ENCODE measurements at places on chromosomes 6 and 20.

GRCh38 chr20:45970646-45971424 is 1.2 kb downstream of the ZNF335 start:
- DNase-seq = no peak

- no peak for DNase-seq
These were observed 6.6 kb downstream of the NAPB start for GRCh38 chr20:23414526-23415188.

- no peak for DNase-seq
These were observed 330.7 kb downstream of the COL12A1 start for GRCh38 chr6:74875193-74875592.

DNA sequence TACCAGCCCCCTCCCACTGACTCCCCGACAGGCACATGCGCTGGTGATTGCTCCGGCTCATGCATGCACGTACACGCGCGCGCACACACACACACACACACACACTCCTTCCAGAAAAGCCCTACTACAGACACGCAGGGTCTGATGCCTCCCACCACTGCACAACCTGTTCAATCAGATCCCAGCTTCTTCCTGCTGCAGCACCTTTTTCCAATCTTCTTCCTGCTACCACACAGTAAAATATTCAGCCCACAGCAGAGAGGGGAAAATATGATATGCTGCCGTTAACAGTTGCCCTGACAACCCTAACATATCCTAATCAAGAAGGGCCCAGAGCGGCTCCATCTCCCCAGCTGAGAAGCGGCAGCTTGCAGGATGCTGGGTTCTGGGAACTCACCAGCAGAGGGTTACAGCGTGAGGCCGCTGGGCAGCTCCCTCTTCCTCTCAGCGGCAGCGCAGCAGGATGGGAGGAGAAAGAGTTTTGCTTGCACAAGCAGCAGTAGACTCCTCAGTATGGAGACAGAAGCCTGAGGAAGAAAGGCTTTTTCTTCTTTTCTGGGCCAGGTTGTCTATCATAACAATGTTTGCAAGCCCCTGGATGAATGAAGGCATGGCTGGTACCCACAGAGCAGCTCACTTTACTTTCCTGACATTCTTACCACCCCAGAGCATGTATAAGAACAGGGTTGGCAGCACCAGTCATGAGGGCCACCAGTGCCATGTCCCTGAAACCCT is 23.9 kb downstream of the MAP7 start:
- DNase-seq = peak; percentile 31

GRCh38 chr20:24206995-24207394 is 218.4 kb upstream of the GGTLC1 start:
- no peak for DNase-seq

DNA sequence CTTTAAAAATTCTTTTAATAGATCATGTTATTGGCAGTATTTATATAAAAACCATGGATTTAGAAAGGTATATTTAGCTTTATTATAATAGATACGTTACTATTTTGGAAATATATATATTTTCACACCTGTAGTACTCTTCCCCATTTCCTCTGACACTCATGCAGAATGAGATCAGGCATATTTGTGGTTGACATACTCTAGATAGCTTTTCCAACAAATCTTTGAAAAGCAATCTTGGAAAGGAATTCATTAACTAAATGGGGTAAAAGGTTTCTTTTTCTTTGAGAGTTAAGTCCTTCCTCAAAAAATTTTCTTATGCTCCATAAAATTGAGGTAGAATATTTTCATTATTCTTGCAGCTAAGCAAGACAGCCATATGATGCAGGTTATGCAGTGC is 14.5 kb downstream of the ASF1A start:
- DNase-seq = no peak

DNA sequence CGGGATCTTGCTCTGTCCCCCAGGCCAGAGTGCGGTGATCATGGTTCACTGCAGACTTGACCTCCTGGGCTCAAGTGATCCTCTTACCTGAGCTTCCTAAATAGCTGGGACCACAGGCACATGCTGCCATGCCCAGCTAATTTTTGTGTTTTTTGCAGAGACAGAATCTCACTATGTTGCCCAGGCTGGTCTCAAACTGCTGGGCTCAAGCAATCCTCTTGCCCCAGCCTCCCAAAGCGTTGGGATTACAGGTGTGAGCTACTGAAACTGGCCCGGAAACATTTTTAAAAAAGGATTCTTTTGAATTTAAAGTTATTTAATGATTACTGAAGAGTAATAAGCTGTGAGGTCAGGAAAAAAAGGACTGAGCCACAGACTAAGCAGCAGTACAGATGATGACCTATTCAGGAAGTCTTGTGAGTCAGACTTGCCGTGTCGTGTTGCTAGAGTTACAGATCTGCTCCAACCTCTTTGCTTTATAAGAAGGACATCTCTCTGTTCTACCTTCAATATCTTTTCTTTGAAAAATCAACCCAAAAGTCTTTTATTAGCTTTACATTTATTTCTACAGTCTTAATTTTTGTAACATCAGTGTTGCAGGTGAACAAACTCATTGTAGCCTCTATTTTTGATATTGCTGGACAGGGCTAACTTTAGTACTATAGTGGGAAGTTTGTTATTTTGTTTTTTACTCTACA is 108.7 kb downstream of the NCOA3 start:
- peak; percentile 89 for DNase-seq

DNA sequence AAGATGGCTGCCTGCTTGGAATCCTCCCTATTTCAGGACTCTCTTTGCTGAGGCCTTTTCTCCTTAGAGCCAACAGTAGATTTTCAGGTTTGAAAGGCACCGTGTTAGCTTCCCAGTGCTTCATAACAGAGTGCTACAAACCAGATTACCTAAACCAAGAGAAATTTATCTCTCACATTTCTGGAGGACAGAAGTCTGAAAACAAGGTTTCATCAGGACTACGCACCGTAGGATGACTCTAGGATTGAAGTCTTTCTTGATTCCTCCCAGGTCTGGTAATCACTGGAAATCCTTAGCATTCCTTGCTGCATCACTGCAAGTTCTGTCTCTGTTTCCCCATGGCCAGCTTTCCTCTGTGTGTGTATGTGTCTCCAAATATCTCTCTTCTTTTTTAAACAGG is 508.4 kb upstream of the GJE1 start:
- DNase-seq = no peak

GRCh38 chr20:49597825-49598395 is 30.0 kb upstream of the PTGIS start:
- no peak for DNase-seq

DNA sequence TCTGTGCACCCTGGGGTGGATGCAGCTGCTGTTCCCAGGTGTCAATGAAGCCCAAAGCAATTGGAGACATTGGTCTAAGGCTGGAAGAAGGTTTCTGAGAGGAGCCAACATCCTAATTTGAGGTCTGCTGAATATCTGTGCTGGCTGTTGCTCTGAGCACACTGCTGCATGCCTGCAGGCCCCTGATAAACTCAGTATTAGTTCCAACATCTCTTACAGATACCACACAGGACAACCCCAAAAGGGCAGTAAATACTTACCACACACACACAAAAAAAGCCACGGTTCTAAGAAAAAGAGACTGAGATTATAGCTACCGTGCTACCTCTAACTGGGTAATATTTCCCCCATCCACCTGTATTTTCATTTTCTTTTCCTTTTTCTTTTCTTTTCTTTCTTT is 164.3 kb upstream of the SOX4 start:
- no peak for DNase-seq

Data from stromal cell of bone marrow (primary cell).